ENCODE measurements at places on chromosomes 2 and 18. TPM values are rescaled to one million over a fixed set of nuclear protein-coding genes. Genes with fewer than 3 reads are reported as not detected.

Gene CCDC121
- 3.7 TPM for total RNA-seq

Gene LRATD1
- 0.09 TPM for total RNA-seq

Gene KIF3C
- total RNA-seq, result 45.4 TPM

Gene METTL5
- total RNA-seq, result 86.9 TPM

Gene C2orf80
- total RNA-seq, result not detected

Gene TLX2
- total RNA-seq, result 0.31 TPM

Gene RIT2
- total RNA-seq, result not detected

Gene MRPL33
- 343 TPM for total RNA-seq

Gene NT5DC4
- not detected for total RNA-seq

Gene HTR2B
- total RNA-seq, result not detected

Gene UGT1A8
- total RNA-seq, result 0.06 TPM

Gene ABCB6
- 27.9 TPM for total RNA-seq

Gene ERFE
- total RNA-seq, result 7.4 TPM

Gene DPYSL5
- 3.7 TPM for total RNA-seq

Gene XPO1
- 152 TPM for total RNA-seq

Gene STAMBP
- total RNA-seq, result 59.6 TPM

Gene HOXD13
- 0.19 TPM for total RNA-seq

Gene LAMA1
- total RNA-seq, result 0.13 TPM

Gene SMYD1
- not detected for total RNA-seq
